ENCODE measurements at places on chromosomes 11 and 22. TPM values are rescaled to one million over a fixed set of nuclear protein-coding genes. Genes with fewer than 3 reads are reported as not detected.

Gene OR4D5
- total RNA-seq = not detected

Gene MS4A12
- total RNA-seq = not detected

Gene SYT13
- total RNA-seq = 7.5 TPM

Gene FAT3
- total RNA-seq = 80.6 TPM

Gene P2RY6
- not detected for total RNA-seq

Gene SCUBE2
- 2.5 TPM for total RNA-seq

Gene ZNRF3
- 8.3 TPM for total RNA-seq

Gene RBMXL2
- total RNA-seq = not detected

Gene IL10RA
- 5.8 TPM for total RNA-seq

Gene NELL1
- total RNA-seq = 0.29 TPM

Gene PVALB
- total RNA-seq = not detected

Gene FAM111B
- 6.4 TPM for total RNA-seq

Gene CTSW
- total RNA-seq = not detected

Gene RFPL1
- total RNA-seq = not detected

Gene OR51A7
- not detected for total RNA-seq

Gene TAF10
- 124 TPM for total RNA-seq

Gene GVQW3
- total RNA-seq = 14.8 TPM

Gene GRK2
- total RNA-seq = 52.2 TPM

Gene GGT5
- total RNA-seq = 10.7 TPM

Gene RHBDD3
- total RNA-seq = 50.4 TPM

Gene OR4P4
- total RNA-seq = not detected

Gene SYT7
- total RNA-seq = 93.6 TPM

Gene PRAME
- total RNA-seq = 1.9 TPM

Gene SMDT1
- 62.0 TPM for total RNA-seq

Gene SLC25A45
- 0.25 TPM for total RNA-seq

Gene OR8A1
- total RNA-seq = not detected

Gene SYNGR1
- 49.5 TPM for total RNA-seq

Gene CARD16
- total RNA-seq = not detected

Gene MS4A14
- total RNA-seq = not detected

Gene LRRC4C
- total RNA-seq = 0.64 TPM

Gene GAL
- total RNA-seq = 37.6 TPM

Gene MS4A6E
- total RNA-seq = not detected

Gene DNHD1
- 9.3 TPM for total RNA-seq

Gene AP1B1
- 77.9 TPM for total RNA-seq

Gene CASP1
- total RNA-seq = not detected

Gene ZDHHC24
- total RNA-seq = 11.5 TPM

Gene PHLDA2
- total RNA-seq = 1.2 TPM

Gene RIBC2
- 0.71 TPM for total RNA-seq

Gene OSM
- total RNA-seq = not detected

Gene TREH
- not detected for total RNA-seq

Gene CST6
- not detected for total RNA-seq

Gene ALX4
- total RNA-seq = not detected

Gene CHRM1
- not detected for total RNA-seq

Gene DDTL
- 0.96 TPM for total RNA-seq

Gene PKNOX2
- 8.7 TPM for total RNA-seq

Gene PDGFD
- total RNA-seq = 0.49 TPM

Gene FLRT1
- total RNA-seq = 3.7 TPM

Gene IMMP1L
- 34.3 TPM for total RNA-seq

Gene MRPL48
- 30.5 TPM for total RNA-seq

Gene CSTF3
- 45.3 TPM for total RNA-seq

Gene OR51E2
- not detected for total RNA-seq
